Islet precursor cell (in vitro differentiated cells): ENCODE measurements at places on chromosomes 13 and 19.

DNA sequence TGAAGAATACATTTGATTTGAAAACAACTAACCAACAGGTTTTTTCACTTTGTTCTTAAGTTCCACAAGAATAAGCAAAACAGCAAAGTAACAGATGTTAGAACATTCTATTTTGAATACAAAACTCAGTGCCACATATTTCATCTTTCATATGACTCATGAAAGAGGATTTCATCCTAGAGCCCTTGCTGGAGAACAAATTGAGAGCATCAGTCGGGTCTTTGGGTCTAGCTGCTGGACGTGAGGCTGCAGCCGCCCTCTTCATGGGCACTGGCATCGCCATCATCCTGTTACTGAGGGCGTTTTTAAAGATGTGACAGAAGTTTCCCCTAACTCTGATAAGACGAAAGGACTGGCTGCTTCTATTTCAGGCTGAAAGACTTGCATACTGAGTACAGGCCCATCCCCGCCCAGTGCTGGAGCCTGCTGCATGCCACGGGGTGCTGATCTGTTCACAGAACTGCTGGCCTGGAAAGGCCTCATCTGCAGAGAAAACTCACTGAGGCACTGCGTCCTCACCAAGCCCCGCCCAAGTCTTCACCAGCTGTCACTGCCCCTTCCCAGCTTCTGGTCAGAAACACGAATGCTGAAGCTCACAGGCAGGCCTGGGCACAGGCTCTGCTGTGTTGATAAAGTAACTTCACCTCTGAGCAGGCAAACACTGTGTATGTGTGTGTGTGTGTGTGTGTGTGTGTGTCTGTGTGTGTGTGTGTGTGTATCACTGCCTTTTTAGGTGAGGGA is 101.4 kb downstream of the TUBGCP3 start:
- no peak for DNase-seq

GRCh38 chr13:73781384-73781783 is 352.8 kb downstream of the KLF12 start:
- DNase-seq: no peak

GRCh38 chr13:49869519-49869918 is 66.6 kb downstream of the SPRYD7 start:
- DNase-seq: peak; percentile 58

- DNase-seq: no peak
Measured at GRCh38 chr13:21106089-21106488, 44.7 kb upstream of the LATS2 start.

DNA sequence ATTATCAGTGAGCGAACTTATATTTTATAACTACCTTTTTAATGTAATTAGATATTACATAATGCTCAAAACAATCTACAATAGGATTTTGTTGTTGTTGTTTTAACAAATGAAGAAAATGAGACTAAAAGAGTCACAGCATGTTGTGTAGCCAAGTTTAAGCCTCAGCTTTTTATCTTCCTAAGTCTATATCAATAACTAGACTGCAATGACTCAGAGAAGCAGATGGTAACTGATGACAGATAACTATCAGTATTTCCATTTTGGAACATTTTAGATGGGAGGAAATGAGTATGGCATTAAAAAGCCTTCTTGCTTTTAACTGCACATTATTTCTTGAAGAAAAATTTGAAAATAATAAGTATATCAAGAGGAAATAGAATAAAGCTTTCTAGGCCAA is 825.2 kb downstream of the SLITRK1 start:
- no peak for DNase-seq

- no peak for DNase-seq
Measured at GRCh38 chr13:25966086-25966485, 85.7 kb downstream of the SHISA2 start.

GRCh38 chr13:22629374-22629773 is 551.4 kb upstream of the SGCG start:
- DNase-seq: no peak

DNA sequence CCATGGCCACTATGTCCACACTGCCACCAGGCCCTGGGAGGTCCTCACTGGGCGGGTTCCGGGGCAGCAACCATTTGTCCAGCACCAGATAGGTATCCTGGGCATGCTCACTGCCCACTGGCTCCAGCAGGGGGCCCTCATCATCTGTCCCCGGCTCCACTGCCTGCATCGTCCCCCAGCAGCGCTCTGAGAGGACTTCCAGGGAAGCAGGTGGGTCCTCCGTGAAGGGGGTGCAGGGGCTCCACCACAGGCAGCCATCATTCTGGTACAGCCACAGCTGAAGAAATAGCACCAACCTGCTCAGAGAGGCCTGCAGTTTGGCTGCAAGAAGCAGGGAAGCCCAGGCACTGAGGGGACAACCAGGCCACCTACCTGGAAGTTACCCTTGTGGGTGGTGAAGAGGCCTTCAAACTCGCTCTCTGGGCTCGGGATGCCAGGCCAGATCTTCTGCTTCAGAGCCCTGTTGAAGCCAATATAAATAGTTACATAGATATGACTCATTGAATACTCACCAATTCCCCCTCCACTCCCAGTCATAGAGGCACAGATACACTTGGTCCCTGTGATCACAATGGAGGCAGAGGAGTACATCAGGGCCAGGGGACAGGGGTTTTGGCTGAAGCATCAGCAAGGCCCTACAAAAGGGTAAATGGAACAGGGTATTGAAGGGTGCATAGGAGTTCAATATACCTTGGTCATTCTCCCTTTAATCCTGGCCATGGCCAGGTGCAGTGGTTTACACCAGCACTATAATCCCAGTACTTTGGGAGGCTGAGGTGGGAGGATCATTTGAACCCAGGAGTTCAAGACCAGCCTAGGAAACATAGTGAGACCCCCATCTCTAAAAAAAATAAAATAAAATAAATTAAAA is 4.1 kb downstream of the SWSAP1 start:
- peak; percentile 86 for DNase-seq

GRCh38 chr13:51938454-51938853 is 72.8 kb downstream of the ATP7B start:
- no peak for DNase-seq

DNA sequence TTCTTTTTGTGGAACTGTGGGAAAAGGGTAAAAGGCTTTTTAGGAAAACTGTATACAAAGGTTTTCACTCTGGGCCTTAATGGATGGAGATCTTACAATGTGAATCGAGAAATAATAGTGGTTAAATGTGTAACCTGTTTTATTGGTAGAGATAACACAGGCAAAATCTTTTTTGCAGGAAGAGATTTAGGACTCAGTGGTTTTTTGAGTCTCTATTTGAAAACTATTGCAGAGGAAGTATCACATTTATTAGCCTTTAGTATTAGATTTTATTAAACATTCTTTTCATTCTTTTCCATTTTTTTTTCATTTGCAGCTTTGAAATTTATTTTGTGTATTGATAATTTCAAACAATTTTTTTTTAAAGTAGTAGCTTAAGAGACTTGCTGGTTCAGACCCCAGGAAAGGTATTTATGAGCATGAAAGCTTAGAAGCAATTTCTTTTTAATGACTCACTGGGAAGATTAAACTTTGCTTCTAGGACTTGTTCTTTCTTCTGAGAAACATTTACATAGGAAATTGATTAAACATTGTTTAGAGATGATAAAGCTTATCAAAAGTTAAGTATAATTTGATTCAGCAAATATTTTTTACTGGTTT is 10.5 kb downstream of the KLF5 start:
- no peak for DNase-seq

- DNase-seq: no peak
Measured at GRCh38 chr19:45752639-45753038, 16.4 kb downstream of the SIX5 start.

GRCh38 chr13:113099142-113099541 is 6.4 kb upstream of the F7 start:
- DNase-seq: no peak

GRCh38 chr13:42100960-42101359 is 52.5 kb downstream of the DGKH start:
- DNase-seq: no peak

DNA sequence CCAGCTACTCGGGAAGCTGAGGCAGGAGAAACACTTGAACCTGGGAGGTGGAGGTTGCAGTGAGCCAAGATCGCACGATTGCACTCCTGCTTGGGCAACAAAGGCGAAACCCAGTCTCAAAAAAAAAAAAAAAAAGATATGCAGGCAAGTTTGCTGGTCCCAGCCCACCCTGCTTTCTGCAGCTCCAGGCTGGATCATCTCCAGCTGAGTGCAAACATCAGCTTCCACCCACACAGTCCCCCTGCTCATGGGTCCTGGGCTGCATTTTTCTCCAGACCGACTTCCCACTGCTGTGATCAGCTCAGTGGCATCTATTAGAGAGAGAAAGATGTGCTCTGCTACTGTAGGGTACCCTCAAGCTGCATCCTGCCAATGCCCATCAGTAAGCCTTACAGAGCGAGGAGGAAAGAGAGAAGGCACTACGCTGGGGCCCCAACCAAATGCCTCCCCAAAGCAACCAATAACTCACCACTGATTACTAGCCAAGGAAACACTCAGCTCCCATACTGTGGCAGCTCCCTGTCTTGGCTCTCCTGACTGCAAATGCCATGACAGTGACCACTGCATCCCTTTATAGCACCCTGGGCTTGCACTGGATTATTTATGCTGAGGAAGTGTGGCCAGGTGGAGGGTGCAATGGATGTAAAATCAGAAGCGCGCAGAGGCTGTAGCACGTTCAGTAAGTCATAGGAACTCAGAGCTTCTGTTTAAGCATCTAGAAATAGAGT is 170.9 kb upstream of the ZNF507 start:
- DNase-seq: no peak

DNA sequence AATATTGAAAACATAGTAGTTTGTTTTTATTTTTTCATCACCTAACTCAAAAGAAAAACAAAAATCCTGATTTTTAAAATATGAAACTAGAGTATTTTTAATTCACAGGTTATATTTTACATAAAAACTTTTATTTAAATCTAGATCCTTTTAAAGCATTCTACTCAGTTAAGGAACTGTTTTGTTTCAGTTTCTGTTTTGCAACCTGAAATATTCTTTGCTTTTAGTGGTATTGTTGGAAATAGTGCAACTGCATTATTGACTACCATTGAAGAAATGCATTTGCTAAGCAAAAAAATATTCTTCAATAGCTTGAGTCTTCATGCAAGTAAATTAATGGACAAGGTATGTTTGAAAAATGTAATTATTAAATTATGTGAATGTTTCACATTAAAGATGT is 43.8 kb downstream of the COG6 start:
- no peak for DNase-seq

DNA sequence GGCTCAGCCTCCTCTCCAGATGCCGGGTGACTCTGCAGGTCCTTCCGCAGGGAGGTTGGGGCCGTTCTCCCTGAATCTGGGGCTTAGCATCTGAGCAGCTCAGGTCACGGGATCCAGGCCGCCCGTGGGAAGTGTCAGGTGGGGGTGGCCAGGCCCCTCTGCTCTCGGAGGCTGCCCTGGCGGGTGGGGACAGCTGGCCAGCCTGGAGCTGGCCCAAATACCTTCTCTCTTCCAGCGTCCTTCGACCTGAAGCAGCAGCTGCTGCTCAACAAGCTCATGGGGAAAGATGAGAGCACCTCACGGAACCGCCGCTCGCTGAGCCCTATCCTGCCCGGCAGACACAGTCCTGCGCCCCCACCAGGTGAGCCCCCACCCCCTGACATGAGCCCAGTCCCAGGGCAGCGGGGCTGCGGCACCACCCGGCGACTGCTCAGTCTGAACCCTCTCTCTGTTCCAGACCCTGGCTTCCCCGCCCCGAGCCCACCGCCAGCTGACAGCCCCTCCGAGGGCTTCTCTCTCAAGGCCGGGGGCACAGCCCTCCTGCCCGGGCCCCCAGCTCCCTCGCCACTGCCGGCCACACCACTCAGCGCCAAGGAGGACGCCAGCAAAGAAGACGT is 19.1 kb downstream of the PEX11G start:
- no peak for DNase-seq

DNA sequence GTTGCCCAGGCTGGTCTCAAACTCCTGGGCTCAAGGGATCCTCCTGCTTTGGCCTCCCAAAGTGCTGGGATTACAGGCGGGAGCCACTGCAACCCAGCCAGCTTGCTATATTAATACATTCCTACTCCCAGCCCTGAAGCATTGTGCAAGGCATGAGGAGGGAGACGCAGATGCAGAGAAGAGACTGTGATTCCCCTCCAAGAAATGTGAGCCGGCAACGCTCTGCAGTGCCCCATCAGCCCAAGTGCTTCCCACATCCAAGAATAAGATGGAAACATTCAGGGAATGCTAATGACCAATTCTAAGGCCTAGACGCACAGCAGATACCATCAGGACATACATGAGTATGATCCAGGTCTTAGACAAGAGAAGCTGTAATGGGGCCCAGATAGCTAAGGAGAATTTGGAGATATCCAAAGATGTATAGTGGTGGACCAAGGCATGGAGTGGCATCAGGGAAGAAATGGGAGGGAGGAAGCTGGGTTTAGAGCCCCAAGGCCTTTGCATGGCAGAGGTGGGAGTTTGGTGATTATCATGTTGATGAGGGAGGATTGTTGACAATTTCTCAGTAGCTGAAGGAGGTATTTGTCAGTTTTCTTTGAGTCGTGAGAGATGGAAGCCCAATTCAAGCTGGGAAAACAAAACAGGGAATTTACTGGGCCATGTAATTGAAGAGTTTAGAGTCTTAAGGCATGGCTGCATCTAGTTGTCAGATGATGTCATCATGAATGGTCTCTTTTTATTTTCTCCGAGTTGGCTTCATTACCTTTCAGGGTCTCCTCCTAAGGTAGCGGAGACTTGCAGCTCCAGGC is 2.9 kb downstream of the PPM1N start:
- peak; percentile 69 for DNase-seq

DNA sequence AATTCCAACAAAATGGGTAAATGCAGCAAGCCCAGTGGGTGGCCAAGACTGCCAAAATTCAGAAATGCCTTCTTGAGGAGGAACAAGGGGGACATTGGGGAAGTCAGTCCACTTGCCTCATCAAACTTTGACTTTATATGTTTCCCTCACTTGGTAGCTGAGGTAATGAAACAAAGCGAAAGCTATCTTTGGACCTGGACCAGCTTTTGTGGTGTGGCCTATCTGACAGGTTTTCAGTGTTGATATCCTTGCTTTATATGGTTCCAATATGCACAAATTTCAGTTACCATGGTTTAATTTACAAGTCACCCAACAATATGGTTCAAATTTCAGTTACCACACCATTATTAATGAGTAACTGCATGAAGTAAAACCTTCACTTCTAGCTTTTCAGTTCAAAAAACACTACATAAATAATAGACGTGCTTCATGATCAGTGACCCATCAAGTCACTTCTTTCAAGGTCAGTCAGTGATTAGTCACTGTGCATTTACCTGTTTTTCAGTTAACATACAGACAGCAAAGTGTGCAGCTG is 17.7 kb upstream of the POU4F1 start:
- no peak for DNase-seq

- no peak for DNase-seq
Measured at GRCh38 chr13:111573801-111574200, 253.4 kb downstream of the TEX29 start.

GRCh38 chr13:75812751-75813181 is 176.6 kb downstream of the LMO7 start:
- no peak for DNase-seq

GRCh38 chr13:27973291-27973690 is 4.2 kb upstream of the CDX2 start:
- DNase-seq: no peak

DNA sequence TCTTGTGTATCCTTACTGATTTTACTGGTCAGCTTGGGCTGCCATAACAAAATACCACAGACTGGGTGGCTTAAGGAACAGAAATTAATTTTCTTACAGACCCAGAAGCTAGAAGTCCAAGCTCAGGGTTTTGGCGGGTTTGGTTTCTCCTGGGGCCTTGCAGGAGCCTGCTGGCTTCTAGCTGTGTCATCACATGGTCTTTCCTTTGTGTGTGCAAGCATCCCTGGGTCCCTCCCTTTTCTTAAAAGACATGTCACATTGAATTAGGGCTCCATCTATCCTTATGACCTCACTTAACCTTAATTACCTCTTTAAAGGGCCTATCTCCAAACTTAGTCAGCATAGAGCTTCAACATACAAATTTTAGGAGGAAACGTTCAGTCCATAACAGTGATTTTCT is 23.4 kb downstream of the UBAC2 start:
- no peak for DNase-seq
